ENCODE measurements at places on chromosomes 3 and 15. TPM values are rescaled to one million over a fixed set of nuclear protein-coding genes. Genes with fewer than 3 reads are reported as not detected.

The SOX14 gene
- not detected for total RNA-seq

The PIERCE2 gene
- total RNA-seq, result not detected

The TRPM1 gene
- not detected for total RNA-seq

The RBSN gene
- total RNA-seq, result 41.0 TPM

The PPP1R14D gene
- not detected for total RNA-seq

The ADIPOQ gene
- not detected for total RNA-seq

The ACKR4 gene
- total RNA-seq, result 0.27 TPM

The FYCO1 gene
- total RNA-seq, result 42.5 TPM

The AADACL2 gene
- total RNA-seq, result not detected

The TIGIT gene
- 72.8 TPM for total RNA-seq

The VEPH1 gene
- 2.6 TPM for total RNA-seq

The CDCP1 gene
- total RNA-seq, result 0.54 TPM

The WDR93 gene
- not detected for total RNA-seq

The NRG4 gene
- not detected for total RNA-seq

The ZPLD1 gene
- total RNA-seq, result not detected

The CA12 gene
- total RNA-seq, result not detected

The CX3CR1 gene
- total RNA-seq, result 1.0 TPM

The CFAP44 gene
- 9.8 TPM for total RNA-seq

The SLC38A3 gene
- not detected for total RNA-seq

Data from CD4-positive, CD25-positive, alpha-beta regulatory T cell (primary cell).